ENCODE measurements at places on chromosomes 1 and 21.

GRCh38 chr1:15640667-15641066 lies 23.4 kb downstream of the DDI2 start:
- no peak for ATAC-seq

DNA sequence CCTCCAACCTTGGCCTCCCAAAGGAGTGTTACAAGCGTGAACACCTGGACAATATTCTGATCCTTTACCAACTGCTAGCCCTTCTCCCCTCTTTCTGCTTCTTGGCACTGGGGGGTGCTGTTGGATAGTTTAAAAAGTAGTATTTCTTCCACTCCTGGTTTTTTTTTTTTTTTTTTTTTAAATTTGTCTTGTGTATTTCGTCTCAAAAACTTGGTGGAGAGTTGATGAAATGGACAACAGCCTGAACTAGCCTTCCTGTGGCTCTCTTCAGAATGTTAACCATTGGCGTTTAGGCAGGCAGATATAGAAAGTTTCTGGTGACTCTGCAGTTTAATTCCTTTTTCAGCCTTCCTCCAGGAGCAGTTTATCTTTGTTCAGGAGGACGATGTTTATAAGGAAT lies 69.7 kb upstream of the USP24 start:
- ATAC-seq, result no peak

DNA sequence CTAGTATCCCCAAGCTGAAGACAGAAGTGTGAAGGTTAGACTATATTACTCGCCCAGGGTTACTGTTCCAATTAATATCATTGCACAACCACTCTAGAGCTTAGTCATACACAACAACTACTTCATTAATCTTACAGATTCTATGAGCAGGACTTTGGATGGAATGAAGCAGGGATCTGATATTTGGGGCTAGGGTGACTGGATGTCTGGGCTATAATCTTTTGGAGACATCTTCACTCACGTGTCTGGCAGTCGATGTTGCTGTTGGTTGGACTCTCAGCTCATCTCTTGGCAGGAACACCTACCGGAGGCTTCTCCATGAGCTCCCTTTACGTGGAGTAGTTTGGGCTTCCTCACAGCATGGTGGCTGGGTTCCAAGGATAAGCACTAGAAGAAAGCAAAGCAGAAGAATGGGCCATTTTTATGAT lies 519.2 kb upstream of the B3GALT2 start:
- no peak for ATAC-seq

GRCh38 chr1:247386687-247387086 lies 29.3 kb upstream of the NLRP3 start:
- ATAC-seq, result no peak

DNA sequence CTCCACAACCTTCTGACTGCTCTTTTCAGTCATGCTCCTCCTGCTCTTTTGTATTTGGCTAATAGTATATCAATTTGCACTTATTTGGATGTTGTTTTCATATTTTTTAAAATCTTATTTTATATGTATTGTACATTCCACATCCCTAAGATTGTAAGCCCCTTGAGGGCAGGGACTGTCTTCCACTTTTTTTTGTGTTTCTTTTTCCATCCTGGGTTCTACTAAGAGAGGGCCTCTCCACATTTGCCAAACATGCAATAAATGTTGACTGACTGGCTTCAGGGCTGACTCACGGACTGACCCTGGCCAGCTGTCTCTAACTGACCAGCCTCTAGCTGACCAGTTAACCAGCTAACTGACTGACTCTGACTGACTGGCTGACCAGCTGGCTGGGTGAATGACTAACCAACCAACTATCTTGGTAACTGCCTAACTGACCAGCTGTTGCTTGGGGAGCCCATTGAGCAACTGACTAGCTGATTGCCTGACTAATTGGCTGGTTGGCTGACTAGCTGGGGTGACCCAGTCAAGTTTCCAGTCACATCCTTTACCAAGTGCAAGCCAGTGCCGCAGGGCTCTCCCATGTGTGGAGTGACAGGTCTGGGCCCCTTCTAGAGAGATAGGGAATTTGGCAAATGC lies 16.1 kb downstream of the CSF1 start:
- no peak for ATAC-seq

GRCh38 chr1:155968670-155969069 lies 9.7 kb downstream of the ARHGEF2 start:
- no peak for ATAC-seq
